ENCODE measurements at places on chromosomes 11 and 22.

DNA sequence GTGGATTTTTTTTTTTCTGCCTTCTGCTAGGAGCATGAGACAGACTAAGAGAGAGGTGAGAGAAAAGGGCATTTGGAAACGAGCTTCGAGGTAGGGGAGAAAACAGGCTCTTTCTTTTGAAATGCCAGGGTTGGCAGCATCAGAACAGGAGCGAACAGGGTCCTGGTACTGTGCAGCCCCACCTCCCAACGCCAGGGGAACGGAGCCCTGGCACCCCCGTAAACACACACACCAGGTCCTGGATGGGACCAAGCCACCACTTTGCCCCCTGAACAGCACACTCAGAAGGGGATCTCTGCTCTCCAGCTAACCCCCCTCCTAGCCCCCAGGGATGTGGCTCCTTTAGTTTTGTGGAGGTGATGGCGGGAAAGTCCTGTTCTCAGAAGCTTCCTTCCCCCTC is 127.1 kb downstream of the CTTN start:
- DNase-seq, result no peak

DNA sequence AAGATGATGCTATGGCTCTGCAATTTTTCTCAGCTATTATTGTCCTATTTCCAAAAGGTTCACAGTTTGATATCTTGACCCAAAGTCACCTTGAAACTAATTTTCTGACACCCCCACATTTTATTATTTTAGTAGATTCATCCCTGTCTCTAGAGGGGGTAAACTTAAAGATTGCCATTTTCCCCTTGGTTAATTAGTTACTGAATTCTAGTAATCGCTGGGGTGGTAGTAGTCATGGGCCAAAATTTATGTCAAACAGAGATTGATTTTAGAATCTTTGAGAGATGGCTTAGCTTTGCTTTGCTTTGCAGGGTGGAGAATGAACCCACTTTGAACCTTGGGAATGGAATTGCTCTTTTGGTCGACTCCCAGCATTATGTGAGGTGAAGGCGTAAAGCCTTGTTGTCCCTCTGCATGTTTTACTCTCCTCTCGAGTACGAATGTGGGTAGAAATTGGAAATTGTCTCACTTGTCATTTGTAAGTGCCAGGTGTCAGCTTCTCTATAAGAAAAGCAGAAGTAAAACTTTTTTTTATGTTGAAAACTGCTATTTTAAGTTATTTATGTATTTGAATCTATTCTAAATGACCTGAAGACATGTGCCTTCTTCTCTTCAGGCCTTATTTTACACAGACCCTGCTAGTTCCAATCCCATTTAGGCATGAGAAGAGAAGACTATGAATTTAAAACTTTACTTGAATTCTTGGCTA is 42.4 kb upstream of the RCE1 start:
- no peak for DNase-seq

- DNase-seq, result no peak
Measured at GRCh38 chr22:21736084-21736642, 569 bp upstream of the YPEL1 start.

DNA sequence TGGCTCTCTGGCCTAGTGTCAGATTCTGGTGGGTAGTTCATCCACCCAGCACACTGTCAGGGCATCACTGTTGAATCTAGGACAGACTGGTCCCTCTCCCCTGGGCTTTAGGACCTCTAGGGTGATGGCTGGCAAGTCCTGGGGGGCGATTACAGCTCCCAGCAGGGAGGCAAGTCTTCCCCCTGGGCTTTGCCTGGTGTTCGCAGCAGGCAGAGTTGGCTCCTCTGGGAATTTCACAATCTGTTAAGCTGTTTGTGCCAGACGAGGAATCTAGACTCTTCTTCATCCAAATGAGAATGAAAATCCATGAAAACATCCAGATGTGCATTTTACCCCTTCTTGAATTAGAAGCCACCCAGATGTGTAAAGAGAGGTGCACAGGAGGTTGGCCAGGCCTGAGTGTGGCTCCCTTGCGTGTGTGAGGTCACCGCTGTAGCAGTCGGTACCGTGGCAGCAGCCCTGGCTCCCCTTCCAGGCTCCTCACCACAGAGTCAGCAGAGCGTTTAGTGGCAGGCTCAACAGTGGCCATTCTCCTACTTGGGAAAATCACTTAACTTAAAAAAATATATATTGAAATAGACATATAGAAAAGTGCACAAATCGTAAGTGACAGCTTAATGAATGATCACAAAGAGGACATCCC is 99.9 kb upstream of the TBCEL start:
- no peak for DNase-seq

GRCh38 chr11:15942936-15943335 is 413.4 kb downstream of the SOX6 start:
- DNase-seq, result no peak

DNA sequence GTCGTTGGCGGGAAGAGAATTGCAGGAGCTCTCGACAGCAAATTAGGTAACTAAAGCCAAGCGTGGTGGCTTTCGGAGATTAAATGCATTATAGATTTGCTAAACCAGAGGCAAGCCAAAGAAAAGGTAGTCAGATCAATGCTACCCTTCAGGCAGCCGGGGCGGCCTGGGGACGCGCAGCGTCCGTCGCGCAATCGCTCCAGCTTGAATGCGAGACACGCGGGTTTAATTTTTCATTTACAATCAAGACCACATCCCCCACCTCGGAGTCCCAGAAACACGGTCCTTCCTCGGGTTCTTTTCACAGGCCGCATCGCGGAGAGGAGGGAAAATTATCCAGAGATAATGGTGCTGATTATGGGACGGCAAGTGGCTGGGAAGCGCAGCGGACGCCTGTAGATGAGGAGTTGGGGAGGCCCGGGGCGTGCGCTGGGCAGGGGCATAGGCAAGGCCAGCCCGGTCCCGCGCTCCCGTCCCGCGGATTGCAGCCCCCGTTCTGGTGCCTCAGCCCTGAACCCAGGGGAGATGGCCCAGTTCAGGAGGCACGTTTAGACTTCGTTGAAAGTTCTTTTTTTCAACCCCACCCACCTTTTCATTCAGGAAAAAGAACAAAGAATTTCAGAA is 350.4 kb downstream of the CADM1 start:
- no peak for DNase-seq

DNA sequence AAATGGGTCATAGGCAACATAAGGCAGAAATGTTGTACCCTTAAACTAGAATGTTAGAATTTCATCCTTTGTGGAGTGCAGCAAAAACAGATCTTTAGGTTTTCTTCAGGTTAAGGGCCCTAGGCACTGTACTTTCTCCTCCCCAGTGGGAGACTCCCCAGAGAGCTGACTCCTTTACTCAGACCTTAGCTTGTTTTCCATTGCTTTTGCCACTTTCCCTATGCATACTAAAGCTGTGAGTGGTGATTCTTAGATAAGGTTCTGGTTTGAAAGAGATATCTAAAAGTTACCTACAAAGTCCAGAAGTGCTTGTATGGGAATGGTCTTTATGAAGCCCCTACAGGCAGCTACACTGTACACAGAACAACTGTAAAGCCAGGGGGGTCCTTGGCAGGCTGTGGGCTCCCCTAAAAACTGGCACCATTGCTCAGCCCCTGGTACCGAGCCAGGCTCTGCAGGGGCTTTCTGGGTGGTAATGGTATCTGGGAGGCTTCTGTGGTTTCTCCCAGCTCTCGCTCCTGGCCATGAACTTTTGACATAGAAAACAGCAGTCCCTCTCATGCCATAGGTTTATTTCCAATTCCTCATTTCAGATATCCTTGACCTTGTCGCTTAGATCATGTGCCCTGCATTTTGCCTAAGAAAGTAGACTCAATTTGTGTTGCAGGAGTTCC is 23.2 kb downstream of the AMOTL1 start:
- DNase-seq, result no peak
